Activated CD4-positive, alpha-beta T cell treated with anti-CD3 and anti-CD28 coated beads, Interleukin-2, Interleukin-4, amounts not matched to agents 100 ng/mL and 50 ng/mL, durations not matched to agents 16 hours and 8 hours (primary cell): ENCODE measurements at places on chromosomes 5 and 9.
A peak's percentile ranks its signal among the peaks of the same experiment; 100 is the strongest.

- no peak for DNase-seq
These were observed 5.5 kb downstream of the F2RL2 start for GRCh38 chr5:76617675-76618074.

DNA sequence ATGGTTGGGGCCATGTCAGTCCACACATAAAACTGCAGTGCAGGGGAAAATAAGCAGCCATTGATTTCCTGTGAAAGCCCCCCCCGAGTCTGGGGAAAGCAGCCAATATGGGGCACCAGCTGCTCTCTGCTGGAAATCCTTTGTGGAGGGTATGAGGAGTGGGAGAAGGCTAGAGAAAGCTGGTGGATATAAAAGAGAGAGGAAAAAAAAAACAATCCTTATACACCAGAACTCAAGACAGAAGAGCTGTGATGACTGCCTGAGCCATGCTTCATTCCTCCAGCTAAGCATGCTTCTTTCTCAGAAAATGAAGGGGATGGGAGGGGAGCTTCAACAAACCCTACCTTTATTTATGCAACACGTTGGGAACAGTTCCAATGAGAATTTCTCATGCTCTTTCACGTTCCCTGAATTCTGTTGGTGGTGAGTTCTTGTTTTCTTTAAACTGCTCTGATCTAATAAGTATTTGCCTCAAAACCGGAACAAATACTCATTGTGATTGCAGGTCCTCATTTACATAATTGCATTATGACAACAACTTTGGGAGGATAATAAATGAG, 688.0 kb upstream of the SEMA6A start:
- no peak for DNase-seq

GRCh38 chr5:137282216-137282615, 216.9 kb downstream of the SPOCK1 start:
- no peak for DNase-seq

- no peak for DNase-seq
These were observed 81.3 kb downstream of the OSTF1 start for GRCh38 chr9:75169623-75170022.

- peak; percentile 67 for DNase-seq
These were observed 2.9 kb downstream of the NR4A3 start for GRCh38 chr9:99824378-99825171.

GRCh38 chr5:22591461-22591860, 261.7 kb downstream of the CDH12 start:
- DNase-seq, result no peak

GRCh38 chr9:115204904-115205453, 87.0 kb upstream of the TNC start:
- peak; percentile 74 for DNase-seq

GRCh38 chr9:37302277-37302676, 120.2 kb upstream of the GRHPR start:
- peak; percentile 81 for DNase-seq
